ENCODE measurements at places on chromosomes 12 and 14.

- no peak for DNase-seq
Observed at GRCh38 chr14:102945346-102946130, 23.1 kb downstream of the AMN start.

- DNase-seq, result no peak
Observed at GRCh38 chr14:60631842-60632241, 17.4 kb downstream of the SIX1 start.

DNA sequence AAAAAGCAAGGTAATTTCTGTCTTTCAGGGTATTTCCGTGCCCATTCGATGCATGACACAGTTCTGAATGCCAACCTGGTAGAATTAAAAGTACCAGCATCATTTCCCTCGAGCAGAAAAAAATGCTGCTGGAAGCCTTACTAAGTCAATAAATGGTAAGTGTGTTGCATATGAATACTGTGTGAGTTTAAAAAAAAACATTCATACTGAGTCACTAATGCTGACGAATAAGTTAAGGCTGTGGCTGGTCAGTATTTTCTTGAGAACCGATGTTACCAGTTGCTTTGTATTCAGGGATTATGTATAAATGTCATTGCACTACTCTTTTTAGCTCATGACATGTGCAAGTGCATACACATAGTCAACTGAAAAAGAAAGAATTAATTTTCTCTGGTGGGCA is 710.2 kb downstream of the TRHDE start:
- no peak for DNase-seq

- no peak for DNase-seq
Observed at GRCh38 chr14:71729596-71729995, 202.6 kb upstream of the RGS6 start.

- DNase-seq, result no peak
Observed at GRCh38 chr14:52018252-52018651, 28.9 kb downstream of the RTRAF start.

DNA sequence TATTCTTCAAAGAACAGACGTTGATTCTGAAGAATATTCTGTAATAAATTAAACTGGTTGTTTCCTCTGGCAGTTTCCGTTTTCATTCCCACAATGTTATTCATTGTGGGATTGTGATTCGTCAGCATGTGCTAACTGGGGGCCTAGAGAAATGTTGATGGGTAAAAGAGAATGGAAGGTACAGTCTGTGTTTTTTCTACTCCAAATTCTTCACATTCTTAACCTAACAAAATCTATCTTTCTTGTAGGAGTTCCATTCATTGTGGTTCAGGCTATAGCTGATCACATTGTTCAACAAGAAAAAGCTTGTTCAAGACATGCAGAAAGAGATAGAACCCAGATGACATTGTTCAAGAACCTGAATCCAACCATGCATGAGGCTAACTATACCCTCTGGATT is 5.9 kb downstream of the CD163 start:
- DNase-seq, result no peak

DNA sequence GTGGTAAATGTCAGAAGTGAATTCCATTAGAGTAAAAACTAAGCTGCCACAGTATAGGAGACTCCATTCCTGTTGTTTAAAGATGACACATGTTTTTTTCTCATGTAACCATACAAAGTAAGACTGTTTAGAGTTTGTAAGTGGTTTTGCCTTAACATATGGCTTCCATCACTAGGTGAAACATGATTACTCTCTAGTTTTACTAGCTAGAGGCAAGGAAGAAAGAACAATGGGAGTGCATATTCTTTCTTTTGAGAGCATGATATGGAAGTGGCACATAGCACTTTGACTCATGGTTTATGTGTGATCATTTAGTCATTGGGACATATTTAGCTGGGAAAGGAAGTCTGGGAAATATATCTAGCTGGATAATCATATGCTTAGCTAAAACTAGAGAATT is 7.7 kb downstream of the ATF7IP start:
- no peak for DNase-seq

GRCh38 chr12:50401500-50402081 is 906 bp downstream of the LARP4 start:
- DNase-seq, result no peak

DNA sequence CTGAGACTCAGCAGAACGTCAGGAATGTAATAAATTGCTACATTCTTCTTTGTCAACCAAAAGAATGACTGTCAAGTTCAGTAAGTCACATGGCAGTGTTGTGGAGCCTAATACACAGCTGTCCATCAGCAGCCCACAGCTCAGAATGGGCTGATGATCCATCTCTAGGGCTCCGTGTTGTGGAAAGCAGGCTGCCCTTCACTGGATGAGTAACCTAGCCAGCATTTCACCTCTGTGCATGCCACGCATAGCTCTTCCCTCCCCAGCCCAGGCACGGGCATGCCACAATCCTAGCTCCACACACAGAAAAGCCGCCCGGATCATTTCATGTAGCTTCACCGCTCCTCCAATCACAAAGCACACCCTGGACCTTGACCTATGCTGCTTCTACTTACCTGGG is 878.0 kb upstream of the TMEM132C start:
- DNase-seq, result no peak

- DNase-seq, result no peak
Observed at GRCh38 chr12:11949738-11950411, 120.9 kb upstream of the BCL2L14 start.

All from mesothelial cell of epicardium (in vitro differentiated cells).